Fibroblast of the conjunctiva (primary cell): ENCODE measurements at places on chromosomes 1 and 21.

- no peak for DNase-seq
These were observed 84.8 kb upstream of the BCAR3 start for GRCh38 chr1:93766451-93766850.

DNA sequence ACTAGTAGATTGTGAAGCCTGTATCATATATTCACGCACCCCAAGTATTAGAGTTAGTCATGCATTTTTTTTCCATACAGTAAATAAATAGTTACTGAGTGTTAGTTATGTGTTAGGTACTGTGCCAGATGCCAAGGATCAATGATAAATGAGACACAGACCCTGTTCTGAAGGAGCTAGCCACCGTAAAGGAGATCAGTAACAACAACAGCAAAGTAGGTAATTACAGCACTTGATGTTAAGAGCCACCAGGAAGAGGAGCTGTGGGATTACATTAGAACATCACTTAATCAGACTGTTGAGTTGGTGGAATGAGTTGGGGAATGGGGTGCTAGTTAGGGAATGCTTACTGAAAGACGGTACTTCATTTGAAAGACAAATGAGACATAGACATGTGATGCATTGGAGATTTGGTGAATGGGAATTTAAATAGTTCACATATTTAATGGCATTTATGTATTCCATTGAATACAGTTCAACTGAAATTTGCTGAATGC lies 21.0 kb downstream of the PRKAA2 start:
- no peak for DNase-seq

GRCh38 chr1:149879556-149879955 lies 19.8 kb upstream of the BOLA1 start:
- no peak for DNase-seq

DNA sequence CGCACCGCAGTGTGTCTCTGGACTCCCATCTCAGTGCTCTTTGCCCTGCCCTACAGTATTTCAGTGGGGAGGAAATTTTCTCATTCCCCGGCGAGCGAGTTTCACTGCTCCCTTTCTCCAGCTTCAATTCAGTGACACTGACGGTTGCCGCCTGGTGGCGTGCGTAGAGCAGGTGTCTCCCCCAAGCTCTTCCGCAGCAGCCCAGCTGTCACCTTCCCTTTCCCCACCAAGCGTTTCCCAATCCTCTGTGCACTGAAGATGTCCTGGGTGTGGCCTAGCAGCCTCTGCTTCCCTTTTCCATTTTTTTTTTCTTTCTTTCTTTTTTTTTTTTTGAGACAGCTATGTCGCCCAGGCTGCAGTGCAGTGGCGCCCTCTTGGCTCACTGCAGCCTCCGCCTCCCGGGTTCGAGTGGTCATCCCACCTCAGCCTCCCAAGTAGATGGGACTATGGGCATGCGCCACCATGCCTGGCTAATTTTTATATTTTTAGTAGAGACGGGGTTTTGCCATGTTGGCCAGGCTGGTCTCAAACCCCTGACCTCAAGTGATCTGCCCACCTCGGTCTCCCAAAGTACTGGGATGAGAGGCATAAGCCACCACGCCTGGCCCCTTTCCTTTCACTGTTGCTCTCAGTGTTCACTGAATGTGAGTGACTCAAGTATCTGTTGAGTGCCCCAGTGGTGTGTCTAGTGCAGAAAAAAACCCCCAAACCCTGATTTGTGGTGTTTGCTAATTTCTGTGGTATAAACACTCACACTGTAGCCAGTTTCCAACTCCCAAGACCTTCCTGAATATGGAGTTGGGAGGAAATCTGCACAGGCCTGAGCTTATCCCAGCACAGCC lies 30.1 kb downstream of the TNFRSF1B start:
- no peak for DNase-seq

DNA sequence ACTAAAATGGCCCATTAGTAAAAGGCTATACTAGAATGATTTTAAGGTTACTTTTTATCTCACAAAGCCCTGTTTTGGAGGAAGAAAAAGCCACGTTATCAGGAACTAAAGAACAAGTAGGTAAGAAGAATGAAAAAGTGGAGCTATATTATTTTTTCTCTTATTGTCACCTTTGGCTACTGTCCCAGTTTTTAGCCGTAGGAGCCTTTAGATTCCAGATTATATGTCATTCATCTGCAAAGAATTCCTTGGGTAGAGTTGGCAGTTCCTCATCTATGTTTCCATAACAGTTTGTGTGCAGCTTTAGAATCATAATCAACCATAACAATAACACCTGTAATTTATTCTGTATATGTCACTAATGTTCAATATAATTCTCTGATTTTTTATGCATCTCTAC lies 83.8 kb downstream of the TPR start:
- no peak for DNase-seq

DNA sequence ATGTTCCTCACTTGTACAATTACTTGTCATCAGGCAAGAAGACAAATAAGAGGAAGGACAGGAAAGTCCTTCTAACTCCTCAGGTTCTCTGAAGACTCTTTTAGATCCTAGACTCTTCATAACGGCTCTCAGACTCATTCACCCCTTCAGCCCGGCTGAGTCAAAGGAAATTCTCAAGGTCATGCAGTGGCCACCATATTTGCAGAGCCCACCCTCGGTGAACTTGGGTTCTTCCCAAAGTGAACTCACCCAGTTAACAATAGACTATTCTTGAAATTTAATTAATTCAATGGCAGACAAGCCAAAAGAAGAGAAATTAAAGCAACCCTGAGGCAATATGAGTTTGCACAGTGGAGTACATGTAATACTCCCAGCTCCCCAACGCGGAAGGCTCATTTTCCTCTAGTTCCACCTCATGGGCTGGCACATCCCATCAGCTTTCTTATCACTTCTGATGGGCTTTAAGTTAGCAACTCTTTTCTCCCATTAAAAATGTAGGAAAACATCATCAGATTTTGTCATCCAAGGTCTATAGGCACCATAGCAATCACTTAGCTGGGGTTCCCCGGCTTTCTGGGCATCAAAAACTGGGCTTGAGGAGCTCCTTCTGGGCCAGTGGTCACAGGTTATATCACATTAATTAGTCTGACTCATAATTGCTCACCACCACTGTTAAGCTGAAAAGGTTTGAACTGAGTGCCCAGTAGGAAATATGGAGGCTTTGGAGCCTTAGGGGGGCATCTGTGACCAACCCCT lies 27.8 kb upstream of the TIAM1 start:
- DNase-seq: no peak

DNA sequence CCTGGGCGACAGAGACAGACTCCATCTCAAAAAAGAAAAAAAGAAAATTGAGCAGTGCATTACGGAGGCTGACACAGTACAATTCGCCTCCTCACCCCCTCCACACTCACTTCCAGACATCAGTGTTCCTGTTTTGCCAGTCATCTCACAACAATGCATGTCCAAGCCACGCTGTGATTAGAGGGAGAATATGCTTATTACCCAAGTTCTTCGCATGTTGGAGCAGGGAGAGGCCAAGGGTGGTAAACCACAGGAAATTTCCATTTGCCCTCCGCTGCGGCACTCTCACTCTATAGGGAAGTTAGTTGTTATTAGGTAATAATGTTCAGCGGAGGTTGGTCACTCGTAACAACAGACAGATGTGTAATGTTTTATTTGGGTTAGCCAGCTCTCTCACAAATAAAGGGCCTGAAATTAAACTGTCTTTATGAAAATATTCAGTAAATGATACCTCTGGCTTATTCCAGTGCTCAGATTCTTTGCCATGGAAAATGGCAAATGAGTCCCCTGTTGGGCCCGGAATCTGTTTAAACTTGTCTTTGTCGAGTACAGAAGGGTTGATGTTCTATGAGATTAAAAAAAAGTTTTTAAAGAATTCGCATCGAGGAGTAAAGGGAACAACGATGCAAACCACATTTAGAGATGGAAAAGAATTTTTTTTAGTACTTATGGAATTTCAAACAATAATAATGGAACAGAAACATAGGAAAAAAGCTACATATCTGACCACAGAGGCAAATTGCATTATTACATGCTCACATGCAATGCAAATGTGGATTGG lies 33.1 kb downstream of the KCNJ15 start:
- DNase-seq: peak; percentile 87

GRCh38 chr21:41868062-41868710 lies 11.0 kb downstream of the PRDM15 start:
- DNase-seq: peak; percentile 32

DNA sequence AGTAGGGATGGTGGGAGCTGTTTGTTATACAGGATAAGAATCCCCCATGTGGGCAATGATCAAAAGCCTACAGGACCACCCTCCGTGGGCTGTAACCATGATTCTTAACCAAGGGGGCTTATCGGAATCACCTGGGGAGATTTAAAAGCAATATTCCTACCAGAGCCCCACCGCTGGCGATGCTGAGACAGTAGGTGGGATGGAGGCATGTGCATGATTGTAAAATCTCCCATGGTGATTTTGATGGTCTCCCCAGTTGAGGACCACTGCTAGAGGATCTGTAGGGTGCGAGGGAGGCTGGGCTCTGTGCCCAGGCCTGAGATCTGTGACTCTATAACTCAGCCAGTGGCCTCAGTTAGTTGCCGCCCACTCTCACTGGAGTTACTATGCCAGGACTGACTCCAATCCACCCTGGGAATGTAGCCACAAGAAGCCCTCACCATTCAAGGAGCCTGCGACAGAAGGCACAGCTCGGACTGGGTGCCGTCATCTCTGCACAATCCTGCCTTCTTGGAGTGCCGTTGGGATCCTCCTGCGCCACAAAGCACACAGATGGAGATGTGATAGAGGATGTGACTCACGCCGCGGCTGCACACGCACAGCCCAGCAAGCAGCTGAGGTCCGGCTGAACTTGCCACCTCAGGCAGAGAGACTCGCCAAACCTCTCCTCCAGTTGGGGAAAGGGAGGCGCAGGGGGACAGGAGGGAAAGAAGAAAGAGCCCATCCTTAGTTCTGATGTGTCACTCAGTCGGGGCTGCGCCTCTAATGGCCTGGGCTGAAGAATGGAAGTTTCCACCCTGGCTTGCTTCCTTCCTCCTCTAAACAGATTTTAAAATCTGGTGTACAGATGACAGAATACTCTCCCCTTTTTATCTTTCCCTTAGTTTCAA lies 26.5 kb downstream of the AKNAD1 start:
- peak; percentile 62 for DNase-seq

- peak; percentile 93 for DNase-seq
These were observed 10.5 kb downstream of the PDZK1IP1 start for GRCh38 chr1:47179017-47179987.

- peak; percentile 89 for DNase-seq
These were observed 61.4 kb upstream of the DIRAS3 start for GRCh38 chr1:68111519-68112436.

GRCh38 chr1:228865627-228866330 lies 130.5 kb downstream of the RHOU start:
- DNase-seq: no peak

GRCh38 chr1:159849626-159850366 lies 12.7 kb downstream of the VSIG8 start:
- DNase-seq: no peak

DNA sequence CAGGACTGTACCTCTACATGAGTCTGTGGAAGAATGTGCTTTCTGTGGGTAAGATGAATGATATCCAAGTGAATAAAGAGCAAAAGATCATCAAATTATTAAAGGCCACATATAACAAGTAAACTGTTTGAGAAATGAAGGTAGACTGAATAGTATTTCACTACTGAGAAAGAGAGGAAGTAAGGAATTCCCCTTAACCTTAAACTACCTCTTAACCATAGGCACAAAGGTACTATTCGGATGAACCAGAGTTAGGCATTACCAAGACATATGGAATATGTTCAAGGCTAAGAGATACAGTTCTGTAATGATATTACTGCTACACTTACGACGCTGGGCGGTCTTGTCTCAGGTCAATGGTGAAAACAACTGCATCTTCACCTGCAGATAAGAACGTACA lies 25.5 kb downstream of the DCAF8 start:
- DNase-seq: no peak

- no peak for DNase-seq
These were observed 25.7 kb downstream of the ANGPTL7 start for GRCh38 chr1:11214698-11215380.

- DNase-seq: no peak
These were observed 304 bp downstream of the PLPPR5 start for GRCh38 chr1:99004254-99004860.

GRCh38 chr1:85274969-85275453 lies 1.4 kb downstream of the BCL10 start:
- DNase-seq: peak; percentile 64

DNA sequence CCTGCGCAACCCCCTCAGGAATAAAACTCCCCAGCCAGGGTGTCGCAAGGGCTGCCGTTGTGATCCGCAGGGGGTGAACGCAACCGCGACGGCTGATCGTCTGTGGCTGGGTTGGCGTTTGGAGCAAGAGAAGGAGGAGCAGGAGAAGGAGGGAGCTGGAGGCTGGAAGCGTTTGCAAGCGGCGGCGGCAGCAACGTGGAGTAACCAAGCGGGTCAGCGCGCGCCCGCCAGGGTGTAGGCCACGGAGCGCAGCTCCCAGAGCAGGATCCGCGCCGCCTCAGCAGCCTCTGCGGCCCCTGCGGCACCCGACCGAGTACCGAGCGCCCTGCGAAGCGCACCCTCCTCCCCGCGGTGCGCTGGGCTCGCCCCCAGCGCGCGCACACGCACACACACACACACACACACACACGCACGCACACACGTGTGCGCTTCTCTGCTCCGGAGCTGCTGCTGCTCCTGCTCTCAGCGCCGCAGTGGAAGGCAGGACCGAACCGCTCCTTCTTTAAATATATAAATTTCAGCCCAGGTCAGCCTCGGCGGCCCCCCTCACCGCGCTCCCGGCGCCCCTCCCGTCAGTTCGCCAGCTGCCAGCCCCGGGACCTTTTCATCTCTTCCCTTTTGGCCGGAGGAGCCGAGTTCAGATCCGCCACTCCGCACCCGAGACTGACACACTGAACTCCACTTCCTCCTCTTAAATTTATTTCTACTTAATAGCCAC lies 696 bp downstream of the TGFB2 start:
- no peak for DNase-seq

DNA sequence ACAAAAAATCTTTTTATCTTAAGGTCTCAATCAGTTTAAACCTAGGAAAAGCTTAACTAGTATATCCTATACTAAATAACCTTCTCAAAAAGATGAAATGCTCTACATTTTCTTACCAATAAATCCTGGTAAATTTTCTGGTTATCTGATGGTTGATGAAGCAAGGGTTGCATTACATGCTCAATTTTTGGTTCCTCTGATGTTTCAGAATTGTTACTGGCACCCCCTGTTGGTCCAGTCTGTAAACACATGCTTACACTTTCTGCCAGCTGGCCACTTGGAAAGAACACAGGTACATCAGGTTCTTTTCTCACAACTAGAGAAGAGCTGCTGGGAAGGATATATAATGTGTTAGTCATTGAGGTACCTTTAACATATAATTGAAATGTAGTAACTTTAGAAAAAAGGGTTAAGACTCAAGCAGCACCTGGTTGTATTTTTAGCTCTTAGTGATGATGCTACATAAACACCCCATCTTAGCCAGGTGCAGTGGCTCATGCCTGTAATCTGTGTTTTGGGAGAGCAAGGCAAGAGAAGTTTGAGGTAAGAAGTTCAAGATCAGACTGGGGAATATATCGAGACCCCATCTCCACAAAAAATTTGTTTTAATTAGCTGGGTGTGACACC lies 30.9 kb upstream of the TAL1 start:
- peak; percentile 14 for DNase-seq

- no peak for DNase-seq
These were observed 30.1 kb downstream of the SLC1A7 start for GRCh38 chr1:53112271-53112774.
